ENCODE measurements at places on chromosomes 6 and 20. TPM values are rescaled to one million over a fixed set of nuclear protein-coding genes. Genes with fewer than 3 reads are reported as not detected.

The MEI4 gene
- polyA plus RNA-seq: not detected

The FAXC gene
- polyA plus RNA-seq: 7.3 TPM

The PPP1R16B gene
- 0.97 TPM for polyA plus RNA-seq

- no peak overlapping the region for H3K4me3 ChIP-seq
- H3K36me3 ChIP-seq: no peaks in the 10 kb centered on the region
- no peaks in the 10 kb centered on the region for H3K27me3 ChIP-seq
- no peak overlapping the region for H3K27ac ChIP-seq
- H3K4me1 ChIP-seq: no peaks in the 10 kb centered on the region
Observed at GRCh38 chr6:12173181-12173580, 117.0 kb upstream of the EDN1 start.

The TCF21 gene
- polyA plus RNA-seq: 0.36 TPM

GRCh38 chr6:50939931-50940330 is 121.3 kb downstream of the TFAP2B start:
- H3K4me3 ChIP-seq: no peak overlapping the region
- no peak overlapping the region for H3K27ac ChIP-seq
- H3K27me3 ChIP-seq: no peaks in the 10 kb centered on the region

The CPXM1 gene
- not detected for polyA plus RNA-seq

The PPP2R5D gene
- polyA plus RNA-seq: 20.3 TPM

The OPN5 gene
- polyA plus RNA-seq: not detected

The SAMD5 gene
- 1.7 TPM for polyA plus RNA-seq

- no peaks in the 10 kb centered on the region for H3K4me1 ChIP-seq
- H3K4me3 ChIP-seq: no peak overlapping the region
- no peak for DNase-seq
- H3K27me3 ChIP-seq: no peaks in the 10 kb centered on the region
- H3K36me3 ChIP-seq: no peaks in the 10 kb centered on the region
Observed at GRCh38 chr6:106199331-106199730, 113.2 kb downstream of the PRDM1 start.

DNA sequence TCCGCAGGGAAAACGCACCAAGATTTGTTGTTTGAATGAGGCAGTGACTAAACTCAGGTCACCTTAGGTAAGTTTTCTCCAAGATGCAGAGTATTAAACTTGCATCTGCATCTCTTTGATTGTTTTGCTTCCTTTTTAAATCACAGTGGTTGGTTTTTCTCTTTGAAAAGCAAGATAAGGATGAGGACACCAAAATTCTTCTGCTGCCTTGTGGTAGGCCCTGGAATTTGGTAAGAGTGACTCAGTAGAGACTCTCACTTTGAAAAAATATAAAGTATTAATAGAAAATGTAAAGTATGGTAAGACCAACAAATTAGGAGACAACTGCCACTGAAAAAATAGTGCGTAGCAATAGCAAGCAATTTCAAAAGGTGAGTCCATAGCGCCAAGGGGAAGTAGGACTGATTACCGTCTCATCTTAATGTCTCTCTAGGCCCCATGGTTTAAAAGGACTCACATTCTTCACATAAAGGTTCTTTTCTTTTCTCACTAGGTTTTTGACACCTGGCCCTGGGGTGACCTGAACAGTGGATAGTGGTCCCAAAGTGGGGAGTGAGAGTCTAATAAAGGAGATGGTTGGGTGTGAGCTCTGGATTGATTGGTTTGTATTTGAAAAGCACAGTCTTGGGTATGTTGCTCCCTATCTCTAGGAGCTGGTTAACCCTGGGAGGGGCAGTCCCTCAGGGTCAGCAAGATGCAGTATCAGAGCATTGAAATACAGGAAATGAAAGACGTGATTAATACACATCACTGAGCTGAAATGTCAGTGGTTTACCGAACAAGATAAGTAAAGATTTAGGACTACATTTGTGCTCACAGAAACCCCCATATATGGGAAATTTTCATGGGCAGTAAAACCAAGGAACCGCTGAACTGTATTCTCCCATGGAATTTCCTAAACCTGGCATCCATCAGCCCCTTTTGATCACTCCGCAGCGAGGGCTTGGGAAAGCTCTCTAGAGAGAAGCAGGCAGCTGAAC is 221.2 kb downstream of the SLC24A3 start:
- H3K27me3 ChIP-seq: no peaks in the 10 kb centered on the region
- H3K4me1 ChIP-seq: no peaks in the 10 kb centered on the region

The PM20D2 gene
- 15.0 TPM for polyA plus RNA-seq

The TASP1 gene
- 18.9 TPM for polyA plus RNA-seq

The C20orf141 gene
- not detected for polyA plus RNA-seq

The KIF6 gene
- not detected for polyA plus RNA-seq

The SMLR1 gene
- polyA plus RNA-seq: 3.4 TPM

DNA sequence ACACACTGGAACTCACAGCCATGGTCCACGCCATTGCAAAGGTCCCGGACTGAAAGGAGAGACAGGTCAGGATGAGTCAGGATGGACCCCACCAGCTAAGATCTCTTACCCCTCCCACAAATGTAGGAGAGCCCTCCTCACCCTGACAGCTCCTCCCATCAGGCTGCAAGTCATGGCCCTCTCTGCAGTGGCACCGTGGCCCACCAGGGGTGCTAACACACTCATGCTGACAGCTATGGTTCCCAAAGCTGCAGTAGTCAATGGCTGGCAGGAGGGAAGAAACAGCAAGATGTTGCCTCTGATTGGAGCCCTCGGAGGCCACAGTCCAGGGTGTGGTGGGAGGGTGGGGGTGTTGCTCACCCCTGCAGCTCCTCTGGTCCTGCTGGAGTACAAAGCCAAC is 5.7 kb upstream of the RBPJL start:
- H3K27ac ChIP-seq: no peak overlapping the region
- no peak overlapping the region for H3K4me3 ChIP-seq
- no peaks in the 10 kb centered on the region for H3K4me1 ChIP-seq
- H3K36me3 ChIP-seq: no peaks in the 10 kb centered on the region
- no peak for DNase-seq

The RUNX2 gene
- polyA plus RNA-seq: 1.5 TPM

The RNGTT gene
- 7.0 TPM for polyA plus RNA-seq

The SNRNP48 gene
- polyA plus RNA-seq: 7.0 TPM

The GTSF1L gene
- polyA plus RNA-seq: not detected

The LST1 gene
- polyA plus RNA-seq: 23.4 TPM

DNA sequence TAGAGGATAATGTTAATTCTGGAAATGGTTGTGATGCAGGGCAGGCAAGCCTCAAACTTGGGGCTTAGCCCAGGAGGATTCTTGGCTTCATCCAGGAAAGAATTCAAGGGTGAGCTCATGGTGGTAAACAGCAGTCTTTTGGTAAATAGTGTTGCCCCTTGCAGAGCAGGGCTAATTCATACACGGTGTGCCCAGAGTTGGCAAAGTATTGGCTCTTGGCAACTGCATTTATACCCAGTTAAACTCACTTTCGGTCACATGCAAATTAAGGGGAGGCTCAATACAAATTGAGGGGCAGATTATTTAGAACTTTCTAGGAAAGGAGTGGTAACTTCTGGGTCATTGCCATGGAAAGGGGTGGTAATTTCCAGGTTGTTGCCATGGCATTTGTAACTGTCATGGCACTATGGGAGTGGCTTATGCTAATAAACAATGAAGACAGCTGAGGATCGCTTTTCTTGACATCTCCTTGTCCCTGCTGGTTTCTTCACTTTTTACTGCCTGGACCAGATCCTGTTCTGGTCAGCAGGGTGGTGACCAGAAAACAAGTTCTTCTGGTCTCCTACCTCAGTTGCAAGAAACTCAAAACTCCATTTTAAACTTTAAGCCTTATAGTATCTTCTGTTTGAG is 3.9 kb upstream of the OTOR start:
- no peaks in the 10 kb centered on the region for H3K27me3 ChIP-seq
- H3K27ac ChIP-seq: no peak overlapping the region
- no peaks in the 10 kb centered on the region for H3K4me1 ChIP-seq
- no peak overlapping the region for H3K4me3 ChIP-seq

- no peaks in the 10 kb centered on the region for H3K36me3 ChIP-seq
- DNase-seq: no peak
- H3K4me1 ChIP-seq: no peaks in the 10 kb centered on the region
- no peak overlapping the region for H3K27ac ChIP-seq
- no peak overlapping the region for H3K4me3 ChIP-seq
Observed at GRCh38 chr6:1665214-1665613, 55.5 kb downstream of the FOXC1 start.

GRCh38 chr6:144566868-144567615 is 281.9 kb downstream of the UTRN start:
- H3K27ac ChIP-seq: no peak overlapping the region
- H3K4me1 ChIP-seq: no peaks in the 10 kb centered on the region
- no peaks in the 10 kb centered on the region for H3K27me3 ChIP-seq
- no peak for DNase-seq
- H3K36me3 ChIP-seq: peaks cover 3% of the 10 kb centered on the region

The HMGCLL1 gene
- 0.77 TPM for polyA plus RNA-seq

DNA sequence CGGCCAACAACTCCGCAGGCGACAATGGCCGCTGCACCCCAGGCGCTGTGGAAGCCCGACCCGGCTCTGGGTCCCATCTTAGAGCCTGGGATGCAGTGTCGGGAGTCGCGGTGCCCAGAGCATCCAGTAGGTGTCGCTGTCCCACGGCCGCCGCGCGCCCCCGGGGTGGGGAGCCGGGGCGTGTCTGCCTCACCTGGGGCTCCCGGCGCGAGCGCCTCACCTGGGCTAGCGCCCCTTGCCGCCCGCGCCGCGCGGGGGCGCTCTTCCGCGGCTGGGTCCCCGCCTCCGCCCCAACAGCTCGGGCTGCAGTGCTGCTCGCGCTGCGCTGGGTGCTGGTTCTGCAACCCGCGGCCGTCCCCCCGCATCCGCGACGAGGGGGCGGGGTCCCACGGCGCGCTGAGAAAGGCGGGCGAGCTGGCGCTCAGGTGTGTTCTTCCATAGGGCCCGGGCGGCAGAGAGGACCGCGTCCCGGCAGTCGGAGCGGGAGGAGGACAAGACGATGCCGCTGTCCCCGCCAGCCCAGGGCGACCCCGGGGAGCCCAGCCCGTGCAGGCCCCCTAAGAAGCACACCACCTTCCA is at the start of gene CRYBG1:
TSS of gene CRYBG1 (plus strand) at position 308 of the 579 bp plus-strand sequence. CDS start at position 500, 192 bp downstream.
- H3K36me3 ChIP-seq: no peaks in the 10 kb centered on the region
- peak; percentile 53 for DNase-seq
- no peak within 1 kb of the TSS for H3K27ac ChIP-seq
- no peak within 1 kb of the TSS for H3K4me3 ChIP-seq
- H3K4me1 ChIP-seq: no peaks in the 10 kb centered on the region

- no peak overlapping the region for H3K4me3 ChIP-seq
- no peaks in the 10 kb centered on the region for H3K36me3 ChIP-seq
- H3K27ac ChIP-seq: no peak overlapping the region
- no peak for DNase-seq
- no peaks in the 10 kb centered on the region for H3K4me1 ChIP-seq
Observed at GRCh38 chr20:45096781-45097180, 4.1 kb downstream of the KCNS1 start.

DNA sequence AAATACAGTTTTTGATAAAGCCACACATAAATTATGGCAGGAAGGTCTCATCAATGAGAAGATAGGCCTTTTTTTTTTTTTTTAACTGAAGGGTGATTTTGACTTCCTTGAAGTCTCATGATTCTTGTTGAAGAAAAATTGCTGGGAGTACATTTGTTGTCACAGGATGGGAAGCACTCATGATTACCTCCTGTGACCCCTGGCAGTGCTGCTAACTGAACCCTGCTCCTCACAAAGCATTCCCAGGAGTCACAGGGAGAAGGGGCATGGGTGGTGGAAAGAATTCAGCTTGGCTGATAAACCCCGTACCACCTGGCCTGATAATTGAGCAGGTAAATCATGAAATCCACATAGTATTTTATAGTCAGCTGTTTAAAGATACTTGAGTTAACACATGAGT is 86.9 kb downstream of the CD109 start:
- H3K4me1 ChIP-seq: no peaks in the 10 kb centered on the region
- no peak for DNase-seq
- H3K27ac ChIP-seq: no peak overlapping the region
- no peaks in the 10 kb centered on the region for H3K27me3 ChIP-seq
- H3K4me3 ChIP-seq: no peak overlapping the region

The KIF25 gene
- 0.79 TPM for polyA plus RNA-seq

GRCh38 chr6:33320315-33321181 is 3.0 kb upstream of the ZBTB22 start:
- peaks cover 2% of the 10 kb centered on the region for H3K36me3 ChIP-seq
- H3K27ac ChIP-seq: peak overlapping the region; percentile 28
- no peak overlapping the region for H3K4me3 ChIP-seq
- H3K4me1 ChIP-seq: peaks cover 4% of the 10 kb centered on the region
- no peaks in the 10 kb centered on the region for H3K27me3 ChIP-seq
- DNase-seq: peak; percentile 91

- H3K27ac ChIP-seq: no peak overlapping the region
- no peak for DNase-seq
- no peaks in the 10 kb centered on the region for H3K4me1 ChIP-seq
- no peaks in the 10 kb centered on the region for H3K36me3 ChIP-seq
- H3K27me3 ChIP-seq: no peaks in the 10 kb centered on the region
- H3K4me3 ChIP-seq: no peak overlapping the region
Observed at GRCh38 chr6:119586250-119586882, 236.8 kb upstream of the MAN1A1 start.
